ENCODE measurements at places on chromosomes 7 and 10.

DNA sequence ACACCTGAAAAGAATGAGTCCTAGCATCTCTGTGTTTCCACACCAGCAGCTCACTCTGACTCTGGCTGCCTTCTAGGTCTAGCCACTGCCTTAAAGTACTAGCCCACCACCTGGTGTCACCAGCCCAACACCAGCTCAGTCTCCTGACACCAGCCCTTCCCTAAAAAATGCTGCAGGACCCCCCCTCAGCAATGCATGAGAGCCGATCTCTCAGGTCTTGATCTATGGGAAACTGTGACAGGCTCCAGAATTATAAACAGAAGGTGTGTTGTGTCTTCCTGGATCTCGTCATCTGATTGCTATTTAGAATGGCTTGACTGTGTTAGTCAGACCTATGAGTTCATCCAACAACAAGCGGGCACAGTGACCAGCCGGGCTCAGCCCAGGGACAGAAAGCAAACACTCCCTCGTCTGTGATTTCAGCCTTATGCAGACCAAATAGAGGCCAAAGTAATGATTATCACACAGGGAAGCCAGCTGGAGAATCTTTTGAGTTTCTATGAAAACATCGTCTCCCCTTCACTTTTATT is 66.6 kb downstream of the CUBN start:
- no peak for DNase-seq

GRCh38 chr7:151756076-151756731 is 120.7 kb downstream of the PRKAG2 start:
- peak; percentile 51 for DNase-seq

DNA sequence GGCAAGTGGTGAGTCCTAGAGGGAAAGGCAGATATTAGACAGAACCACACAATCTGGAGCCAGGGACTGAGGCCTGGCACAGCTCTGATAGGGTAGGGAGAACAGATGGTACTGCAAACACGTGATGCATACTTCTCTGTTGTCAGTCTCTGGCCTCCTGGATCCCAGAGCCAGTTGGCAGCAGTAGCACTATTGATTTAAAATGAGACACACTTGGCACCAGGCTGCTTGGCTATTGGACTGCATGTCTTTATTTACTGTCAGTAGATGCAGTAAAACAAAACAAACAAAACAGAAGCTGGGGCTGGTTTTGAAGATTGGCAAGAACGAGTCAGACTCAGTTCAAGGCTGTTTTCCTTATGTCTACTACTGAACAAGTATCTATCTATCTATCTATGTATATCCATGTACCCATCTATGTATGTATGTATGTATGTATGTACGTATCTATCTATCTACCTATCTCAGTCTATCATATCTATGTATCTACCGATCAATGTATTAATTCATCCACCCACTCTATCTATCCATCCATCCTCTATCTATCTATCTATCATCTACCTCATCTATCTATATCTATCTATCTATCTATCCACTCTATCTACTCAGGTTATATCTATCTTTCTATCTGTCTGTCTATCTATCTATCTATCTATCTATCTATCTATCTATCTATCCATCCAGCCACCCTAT is 23.4 kb upstream of the MGAM2 start:
- no peak for DNase-seq

- no peak for DNase-seq
Measured at GRCh38 chr7:137957887-137958286, 44.0 kb downstream of the CREB3L2 start.

DNA sequence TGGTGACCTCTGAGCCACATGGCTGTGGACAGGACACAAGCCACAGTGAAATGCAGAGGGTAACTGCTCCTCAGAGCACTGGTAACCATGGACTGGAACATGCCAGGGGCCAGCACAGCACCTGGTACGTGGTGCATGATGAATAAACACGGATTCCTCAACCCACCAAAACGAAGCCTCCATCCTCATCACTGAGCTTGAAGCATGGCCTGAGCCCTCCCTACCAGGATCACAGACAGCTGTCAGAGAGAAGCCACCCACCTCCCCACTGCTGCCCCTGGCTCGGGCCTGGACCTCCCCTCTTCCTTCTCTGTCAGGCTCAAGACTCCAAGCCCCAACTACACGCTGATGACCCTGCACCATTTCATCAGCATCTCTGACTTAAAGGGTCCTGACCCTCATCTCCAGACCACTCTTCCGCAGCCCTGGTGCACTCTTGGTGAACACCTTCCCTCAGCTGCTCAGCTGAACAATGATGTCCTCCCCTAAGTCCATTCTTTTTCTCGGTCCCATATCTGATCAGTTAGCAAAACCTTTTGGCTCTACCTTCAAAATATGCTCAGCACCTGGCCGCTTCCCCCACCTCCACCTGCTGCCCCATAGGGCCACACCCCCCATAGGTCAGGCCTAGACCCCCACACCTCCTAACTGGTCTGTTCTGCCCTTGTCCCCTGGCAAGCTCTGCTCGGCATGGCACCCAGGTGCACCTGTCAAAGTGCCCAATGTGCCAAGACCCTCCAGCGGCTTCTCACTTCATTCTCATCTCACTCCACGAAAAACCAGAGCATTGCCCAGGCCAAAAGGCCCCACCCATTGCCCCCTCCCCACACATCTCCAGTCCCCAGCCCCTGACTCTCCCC is 141.1 kb downstream of the MAPK8 start:
- no peak for DNase-seq

GRCh38 chr10:45386657-45387056 is 12.6 kb downstream of the ALOX5 start:
- DNase-seq = no peak

- no peak for DNase-seq
Measured at GRCh38 chr10:120286280-120286679, 170.7 kb upstream of the PLPP4 start.

GRCh38 chr10:102710609-102711008 is 3.6 kb downstream of the ARL3 start:
- DNase-seq = no peak

DNA sequence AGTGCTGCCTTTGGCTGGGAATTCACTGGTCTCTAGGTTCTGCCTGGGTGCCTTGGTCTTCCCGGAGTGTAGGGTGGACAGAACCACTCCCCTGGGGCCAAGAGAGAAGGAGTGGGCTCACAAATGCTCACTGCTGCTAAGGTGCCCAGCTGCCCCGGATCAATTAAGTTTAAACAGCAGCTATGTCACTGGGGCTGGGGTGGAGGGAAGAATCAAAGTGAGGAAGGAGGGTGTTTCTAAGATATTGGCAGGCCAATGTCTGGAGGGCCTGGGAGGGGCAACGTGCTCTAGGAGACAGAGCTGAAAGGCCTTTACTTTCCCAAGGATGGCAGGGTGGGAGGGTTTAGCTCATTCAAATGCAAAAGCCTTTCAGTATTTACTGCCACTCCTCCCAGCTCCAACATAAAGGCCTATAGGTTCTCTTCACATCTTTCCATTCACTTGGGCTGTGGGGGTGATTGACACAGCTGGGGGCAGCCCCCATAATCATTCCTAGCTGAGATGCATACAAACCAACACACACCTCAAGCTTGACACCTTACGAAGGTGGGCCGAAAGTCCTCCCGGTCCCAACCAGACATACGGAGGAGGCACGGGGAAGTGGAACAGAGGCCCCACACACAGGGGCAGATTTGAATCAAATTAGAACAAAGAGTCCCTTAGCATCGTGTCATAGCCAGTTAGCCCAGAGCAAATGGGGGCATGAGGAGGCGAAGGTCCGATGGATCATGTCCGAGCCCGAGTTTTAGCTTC is 108.0 kb upstream of the EFCAB10 start:
- no peak for DNase-seq

- no peak for DNase-seq
Measured at GRCh38 chr7:115494529-115495147, 535.9 kb downstream of the TFEC start.

GRCh38 chr7:47570649-47571050 is 11.3 kb downstream of the TNS3 start:
- DNase-seq = no peak

DNA sequence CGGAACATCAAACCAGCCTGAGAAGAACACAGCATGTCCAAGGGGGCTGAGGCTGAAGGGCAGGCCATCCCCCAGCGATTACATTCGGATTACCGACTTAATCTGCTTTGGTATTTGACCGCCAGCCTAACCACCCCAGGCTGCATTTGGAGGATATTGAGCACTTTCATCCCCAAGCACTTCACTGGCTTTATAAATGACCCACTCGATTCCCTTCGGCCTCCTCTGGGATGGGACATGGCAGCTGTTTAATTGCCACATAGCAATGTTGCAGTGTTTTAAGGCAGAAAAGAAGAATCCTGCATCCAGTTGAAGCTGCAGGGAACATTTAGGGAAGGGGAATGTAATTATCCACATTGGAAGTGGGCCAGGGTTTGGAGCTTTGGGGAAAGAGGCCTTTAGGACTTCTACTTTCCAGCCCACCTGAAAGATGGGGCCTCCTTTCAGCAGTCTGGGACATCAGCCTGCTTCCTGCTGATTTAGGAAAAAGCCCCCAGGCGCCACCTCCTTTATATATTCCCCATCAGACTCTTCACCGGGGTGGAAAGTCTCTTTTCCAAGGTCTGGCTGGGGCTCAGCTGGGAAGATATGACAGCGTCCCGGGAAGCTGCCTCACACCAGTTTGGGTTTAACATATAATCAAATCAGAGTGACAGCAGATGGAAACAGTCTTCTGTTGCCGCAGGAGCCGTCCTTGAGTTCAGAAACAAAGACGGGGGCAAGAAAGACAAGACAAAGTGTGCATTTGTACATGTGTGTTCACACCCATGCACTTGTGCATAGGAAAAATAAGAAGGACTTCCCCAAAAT is 9.2 kb downstream of the DPCD start:
- DNase-seq = no peak

GRCh38 chr10:27328946-27329345 is 88.3 kb upstream of the ACBD5 start:
- no peak for DNase-seq

DNA sequence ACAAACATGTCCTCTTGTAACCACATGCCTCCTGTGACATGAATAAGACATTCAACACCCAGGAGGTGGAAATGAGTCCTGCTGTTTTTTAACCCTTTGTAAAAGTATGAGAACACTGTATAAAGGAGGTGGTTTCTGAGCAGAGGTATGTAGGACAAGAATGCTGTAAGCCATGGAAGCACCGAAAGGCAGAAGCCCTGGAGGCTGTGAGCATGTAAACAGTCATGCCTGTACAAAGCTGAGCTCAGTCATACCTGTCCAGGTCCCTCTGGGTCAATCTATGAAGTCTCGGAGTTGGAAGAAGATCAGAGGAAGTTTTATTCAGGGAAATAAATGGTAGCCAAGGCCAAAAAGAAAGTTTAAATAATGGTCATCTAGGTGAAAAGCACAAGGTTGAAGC is 34.7 kb upstream of the XPNPEP1 start:
- no peak for DNase-seq

- no peak for DNase-seq
Measured at GRCh38 chr7:29071203-29071874, 75.0 kb downstream of the CPVL start.

- no peak for DNase-seq
Measured at GRCh38 chr7:22948770-22949169, 65.2 kb downstream of the HYCC1 start.

- DNase-seq = no peak
Measured at GRCh38 chr10:21954690-21955089, 48.8 kb downstream of the DNAJC1 start.

- DNase-seq = no peak
Measured at GRCh38 chr7:55657654-55658053, 85.4 kb upstream of the VOPP1 start.

DNA sequence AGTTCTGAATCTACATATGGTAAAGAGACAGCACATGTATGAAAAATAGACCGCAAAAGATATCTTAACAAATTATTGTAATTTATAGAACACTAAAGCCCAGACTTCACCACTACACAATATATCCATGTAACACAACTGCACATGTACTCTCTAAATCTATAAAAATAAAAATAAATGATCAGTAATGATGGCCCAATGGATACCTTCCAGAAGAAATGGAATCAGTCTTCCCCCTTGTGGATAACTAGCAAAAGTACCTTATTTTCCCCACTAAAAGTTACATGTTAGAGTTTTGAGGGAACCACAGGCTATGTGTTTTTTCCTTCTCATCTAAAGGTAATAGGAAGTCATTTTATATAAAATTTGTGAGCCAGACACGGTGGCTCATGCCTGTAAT is 25.7 kb downstream of the C7orf25 start:
- DNase-seq = no peak

DNA sequence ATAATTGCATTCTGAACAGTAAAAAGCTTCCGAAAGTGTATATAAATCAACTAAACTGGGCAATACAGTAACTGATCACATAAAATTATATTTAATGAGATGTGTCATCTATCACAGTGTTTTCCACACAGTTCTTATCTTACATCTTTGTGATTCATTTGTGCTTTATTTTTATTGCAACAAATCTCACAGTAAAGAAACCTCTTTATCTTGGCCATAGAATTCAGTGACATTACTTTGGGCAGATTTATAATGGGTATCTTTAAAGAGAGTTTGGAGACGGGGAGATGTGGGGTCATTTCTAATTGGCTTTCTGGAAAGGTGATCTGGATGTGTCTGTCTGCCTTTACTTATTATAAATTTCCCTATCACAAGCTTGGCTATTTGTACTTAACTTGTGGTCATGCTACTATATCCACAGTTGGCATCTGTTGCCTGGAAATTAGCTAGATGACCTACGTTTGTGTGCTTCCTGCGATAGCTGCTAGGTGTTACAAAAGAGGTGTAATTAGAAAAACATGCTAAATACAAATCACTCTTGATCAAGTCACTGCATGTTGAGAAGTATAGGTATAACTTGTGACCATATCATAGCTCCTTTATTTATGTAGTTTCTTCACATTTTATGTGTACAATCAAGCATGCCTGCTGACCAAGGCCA is 123.8 kb downstream of the ARID5B start:
- no peak for DNase-seq

DNA sequence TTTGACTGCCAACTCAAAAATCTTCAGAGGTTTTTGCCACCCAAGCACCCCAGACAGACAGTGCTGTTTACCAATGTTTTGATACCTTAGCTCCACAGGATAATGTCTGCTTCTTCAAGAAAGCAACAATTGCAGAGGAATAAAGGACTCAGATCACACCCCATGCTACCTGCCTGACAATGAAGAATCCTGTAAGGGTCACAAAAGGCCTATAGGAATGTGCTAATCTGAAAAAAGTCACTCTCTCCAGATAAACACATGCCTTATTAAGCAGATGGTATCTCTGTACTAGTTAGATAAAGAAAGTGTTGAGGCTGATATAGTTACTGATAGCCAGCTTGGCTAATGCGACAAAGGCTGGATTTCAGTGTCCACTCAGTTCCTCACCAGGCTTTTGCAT is 1076.7 kb upstream of the SORCS1 start:
- no peak for DNase-seq

Measured in stimulated activated CD4-positive, alpha-beta T cell treated with anti-CD3 and anti-CD28 coated beads, TNF-alpha, amount 100 ng/mL, for 48 hours (primary cell).